ENCODE measurements at places on chromosomes 1 and 21. TPM values are rescaled to one million over a fixed set of nuclear protein-coding genes. Genes with fewer than 3 reads are reported as not detected.

FOXO6 gene
- 0.46 TPM for total RNA-seq

OR6K3 gene
- not detected for total RNA-seq

LCA5L gene
- total RNA-seq = 1.6 TPM

CAPN8 gene
- total RNA-seq = 1.6 TPM

MIXL1 gene
- total RNA-seq = not detected

ADORA3 gene
- not detected for total RNA-seq

GPR25 gene
- total RNA-seq = not detected

MPZ gene
- total RNA-seq = 0.26 TPM

WNT9A gene
- 5.0 TPM for total RNA-seq

ZBTB8OS gene
- total RNA-seq = 39.9 TPM

EFCAB7 gene
- 2.0 TPM for total RNA-seq

FAM163A gene
- not detected for total RNA-seq

ARV1 gene
- 26.6 TPM for total RNA-seq

TDRD5 gene
- not detected for total RNA-seq

KRTAP21-3 gene
- not detected for total RNA-seq

PKN2 gene
- 12.3 TPM for total RNA-seq

SPATA46 gene
- not detected for total RNA-seq

IGSF21 gene
- not detected for total RNA-seq

SPRR2B gene
- total RNA-seq = not detected

KCNN3 gene
- 0.02 TPM for total RNA-seq

LRRC38 gene
- 0.06 TPM for total RNA-seq

TNFSF18 gene
- total RNA-seq = not detected

SMPDL3B gene
- 1.5 TPM for total RNA-seq
